8988T (cell line): ENCODE measurements at places on chromosomes 7 and 10.

DNA sequence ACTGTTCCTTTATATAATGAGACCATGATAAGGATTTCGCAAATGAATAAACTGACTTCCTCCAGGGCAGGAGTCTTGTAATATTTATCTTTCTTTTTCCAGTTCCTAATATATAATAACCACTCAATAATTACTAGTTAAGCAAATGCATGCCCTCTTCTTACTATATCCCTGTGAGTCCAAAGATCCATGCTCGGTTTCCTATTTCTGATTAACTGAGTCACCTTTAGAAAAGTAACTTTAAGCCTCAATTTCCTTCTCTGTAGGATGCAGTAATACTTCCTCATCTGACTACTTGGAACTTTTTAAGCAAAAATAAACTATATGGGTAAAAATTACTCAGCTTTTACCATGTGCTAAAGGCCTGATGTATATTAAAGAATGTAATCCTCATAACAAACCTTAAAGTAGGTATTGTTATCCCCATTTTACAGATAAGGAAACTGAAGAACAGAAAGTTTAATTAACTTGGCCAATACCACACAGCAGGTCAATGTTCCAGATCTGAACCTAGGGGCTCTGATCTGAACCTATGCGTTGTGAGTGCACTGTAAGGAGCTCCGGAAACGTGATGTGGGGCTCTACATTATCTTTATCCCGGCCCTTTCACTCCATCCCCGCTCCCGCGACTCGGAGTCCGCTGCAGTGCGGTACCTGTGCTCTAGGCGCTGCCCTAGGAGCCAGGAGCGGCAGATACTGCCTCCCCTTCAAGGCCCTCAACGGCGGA, 458 bp downstream of the COX15 start:
- no peak for DNase-seq

- DNase-seq: no peak
Observed at GRCh38 chr10:1020958-1021357, 4.7 kb downstream of the IDI2 start.

- no peak for DNase-seq
Observed at GRCh38 chr10:133422223-133422806, 2.1 kb downstream of the SPRN start.

DNA sequence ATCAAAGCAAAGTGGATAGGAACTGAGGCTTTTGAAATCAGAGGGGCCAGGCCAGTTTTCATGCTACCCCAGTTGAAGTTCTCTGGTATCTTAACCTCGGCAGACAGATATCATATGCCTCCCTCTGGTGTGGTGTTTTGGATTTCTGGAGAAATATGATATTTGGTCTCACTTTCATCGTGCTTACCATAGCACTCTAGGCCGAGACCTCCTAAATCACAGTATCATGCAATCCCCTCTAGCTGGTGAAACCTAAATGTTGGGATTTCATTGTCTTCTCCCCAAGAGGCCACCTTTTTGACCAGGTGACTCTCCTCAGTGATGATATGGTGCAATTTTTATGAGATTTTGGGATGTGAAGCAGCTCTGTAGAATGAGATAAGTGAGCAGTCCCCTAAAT, 183.5 kb downstream of the CREB5 start:
- DNase-seq: no peak

GRCh38 chr7:19080093-19080492, 37.3 kb downstream of the TWIST1 start:
- DNase-seq: no peak

DNA sequence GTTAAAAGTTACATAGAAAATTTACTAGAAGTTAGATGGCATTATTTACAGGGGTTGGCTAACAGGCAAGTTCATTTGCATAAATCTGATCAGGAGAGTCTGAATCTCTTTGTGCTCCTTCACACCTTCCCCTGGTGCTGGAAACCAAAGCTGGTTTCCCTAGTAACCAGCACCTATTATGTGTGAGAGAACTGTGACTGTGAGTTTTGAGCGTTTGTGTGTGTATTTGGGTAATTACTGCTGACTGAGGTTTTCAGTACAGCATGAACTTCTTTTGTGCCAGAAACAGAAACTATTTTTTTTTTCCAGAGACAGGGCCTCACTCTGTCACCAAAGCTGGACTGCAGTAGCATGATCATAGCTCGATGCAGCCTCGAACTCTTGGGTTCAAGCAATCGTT, 10.3 kb upstream of the IFIT1B start:
- DNase-seq: no peak

DNA sequence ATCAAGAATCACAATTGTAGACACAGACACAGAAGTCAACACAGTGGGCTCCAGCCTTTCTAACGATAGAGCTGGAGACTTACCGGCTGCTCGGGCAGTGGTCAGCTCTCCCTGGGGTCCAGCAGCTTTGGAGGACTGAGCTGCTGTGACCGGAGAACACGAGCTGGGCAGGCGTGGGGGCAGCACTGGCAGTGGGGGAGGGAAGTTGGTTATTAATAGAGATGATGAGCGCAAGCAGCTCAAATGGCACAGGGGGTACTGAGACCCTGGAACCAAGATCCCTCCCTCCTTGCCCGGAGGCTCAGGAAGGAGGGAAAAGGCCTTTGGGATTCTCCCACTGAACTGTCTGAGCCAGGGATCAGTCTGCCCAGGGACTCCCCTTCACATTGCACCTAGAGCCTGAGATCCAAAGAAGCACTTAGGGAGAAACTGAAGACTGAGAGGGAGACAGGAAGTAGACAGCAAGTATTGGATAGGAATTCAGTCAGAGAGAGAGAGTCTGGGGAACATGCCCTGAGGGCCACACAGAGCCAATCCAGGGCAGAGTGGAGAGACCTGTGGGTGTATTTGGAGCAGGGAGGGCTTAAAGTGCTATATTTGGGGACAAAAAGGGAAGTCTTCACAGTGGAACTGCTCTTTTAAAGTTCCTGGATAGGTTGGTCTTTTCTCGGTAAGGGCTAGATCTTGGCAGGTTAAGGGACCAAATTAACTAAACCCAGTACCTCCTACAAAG, at the start of gene MYOZ1:
MYOZ1 (minus strand) TSS at position 147 of the 733 bp plus-strand sequence. CDS start 1,457 bp downstream, outside the sequence.
- DNase-seq: no peak

GRCh38 chr7:54978364-54979116, 40.3 kb upstream of the EGFR start:
- no peak for DNase-seq

- DNase-seq: no peak
Observed at GRCh38 chr7:148261996-148262688, 328.4 kb upstream of the C7orf33 start.

- no peak for DNase-seq
Observed at GRCh38 chr10:12597788-12598765, 248.7 kb downstream of the CAMK1D start.

GRCh38 chr7:153886506-153887441, 165.4 kb upstream of the DPP6 start:
- DNase-seq: no peak

- no peak for DNase-seq
Observed at GRCh38 chr10:33204031-33204430, 130.4 kb downstream of the NRP1 start.

GRCh38 chr10:33802566-33802965, 468.1 kb upstream of the NRP1 start:
- DNase-seq: no peak

- DNase-seq: no peak
Observed at GRCh38 chr10:104601166-104601565, 39.9 kb upstream of the SORCS3 start.

DNA sequence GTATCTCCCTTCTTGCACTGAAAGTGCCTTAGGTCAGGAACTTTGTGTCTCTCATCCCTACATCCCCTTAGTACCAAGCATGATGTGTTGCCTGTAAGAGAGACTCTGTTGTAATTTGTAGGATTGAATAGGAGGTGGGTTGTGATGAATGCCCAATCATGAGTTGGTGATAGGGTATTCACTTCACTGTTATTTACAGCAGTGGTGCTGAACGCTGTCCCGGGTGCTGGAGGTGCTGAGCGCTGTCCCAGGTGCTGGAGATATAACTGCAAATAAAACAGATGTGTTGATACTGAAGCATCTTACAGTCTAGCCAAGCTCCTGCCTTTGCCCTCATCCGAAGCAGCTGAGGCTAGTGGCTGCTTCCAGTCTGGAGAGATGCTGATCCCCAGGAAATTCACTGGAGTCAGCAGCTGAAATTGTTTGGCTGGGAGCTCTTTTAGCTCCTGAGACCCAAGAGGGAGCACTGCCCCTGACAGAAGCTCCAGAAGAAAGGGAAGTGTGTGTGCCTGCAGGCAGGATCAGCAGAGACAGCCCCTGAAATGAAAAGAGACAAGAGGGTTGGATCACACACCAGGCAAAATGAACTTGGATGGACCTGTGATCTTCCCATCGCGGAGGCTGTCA, 183.4 kb downstream of the SORCS3 start:
- DNase-seq: no peak

GRCh38 chr7:44224080-44224973, 23.5 kb downstream of the YKT6 start:
- no peak for DNase-seq

DNA sequence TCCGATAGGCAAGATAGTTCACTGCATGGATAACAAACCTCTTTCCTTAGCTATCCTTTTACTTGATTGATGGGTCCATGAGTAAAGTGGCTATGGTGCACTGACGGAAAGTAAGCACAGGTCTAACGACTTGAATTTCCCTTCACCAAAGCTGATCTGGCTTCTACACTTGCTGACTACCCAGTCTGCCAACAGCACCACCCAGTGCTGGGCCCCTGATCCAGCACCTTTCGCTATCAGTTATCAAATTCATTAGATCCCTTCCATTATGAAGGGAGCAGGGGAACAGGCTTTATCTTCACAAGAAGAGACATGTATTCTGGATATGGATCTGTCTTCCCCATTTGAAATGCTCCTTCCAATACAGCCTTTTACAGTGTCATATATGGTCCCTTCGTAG, 855.9 kb downstream of the GRID1 start:
- no peak for DNase-seq

DNA sequence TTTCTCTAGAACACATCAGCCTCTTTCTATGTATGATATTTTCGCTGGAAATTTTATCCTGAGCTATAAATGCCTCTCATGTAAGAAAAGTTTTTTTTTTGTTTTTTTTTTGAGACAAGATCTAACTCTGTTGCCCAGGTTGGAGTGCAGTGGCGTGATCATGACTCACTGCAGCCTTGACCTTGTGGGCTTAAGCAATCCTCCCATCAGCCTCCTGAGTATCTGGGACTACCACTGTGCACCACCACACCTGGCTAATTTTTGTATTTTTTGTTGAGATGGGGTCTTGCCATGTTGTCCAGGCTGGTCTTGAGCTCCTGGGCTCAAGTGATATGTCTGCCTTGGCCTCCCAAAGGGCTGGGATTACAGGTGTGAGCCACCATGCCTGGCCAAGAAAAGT, 80.4 kb downstream of the ADK start:
- no peak for DNase-seq
